ENCODE measurements at places on chromosomes 7 and 10. TPM values are rescaled to one million over a fixed set of nuclear protein-coding genes. Genes with fewer than 3 reads are reported as not detected.

DNA sequence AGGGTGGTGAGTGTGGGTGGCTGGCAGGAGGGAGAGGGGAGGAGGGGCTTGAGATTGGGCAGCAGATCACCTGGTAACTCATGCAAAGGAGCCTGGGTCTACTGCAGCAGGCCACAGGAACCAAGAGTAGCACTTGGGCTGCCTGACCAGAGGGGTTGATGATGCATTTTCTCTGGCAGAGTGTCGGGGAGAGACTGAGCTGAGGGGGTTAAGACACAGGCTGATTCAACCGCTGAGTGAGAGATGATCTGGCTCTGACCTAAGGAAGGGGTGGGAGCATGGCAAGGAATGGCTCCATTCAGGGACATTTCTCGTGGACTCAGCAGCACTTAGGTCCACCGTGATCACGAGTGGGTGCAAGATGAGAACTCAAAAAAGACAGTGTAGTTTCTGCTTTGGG lies 115.5 kb upstream of the STK17A start:
- peak; percentile 17 for DNase-seq

The DMTF1 gene
- 47.0 TPM for total RNA-seq

- DNase-seq: no peak
These were observed 326.0 kb downstream of the RPS24 start for GRCh38 chr10:78359640-78360091.

The FBH1 gene
- total RNA-seq: 79.0 TPM

DNA sequence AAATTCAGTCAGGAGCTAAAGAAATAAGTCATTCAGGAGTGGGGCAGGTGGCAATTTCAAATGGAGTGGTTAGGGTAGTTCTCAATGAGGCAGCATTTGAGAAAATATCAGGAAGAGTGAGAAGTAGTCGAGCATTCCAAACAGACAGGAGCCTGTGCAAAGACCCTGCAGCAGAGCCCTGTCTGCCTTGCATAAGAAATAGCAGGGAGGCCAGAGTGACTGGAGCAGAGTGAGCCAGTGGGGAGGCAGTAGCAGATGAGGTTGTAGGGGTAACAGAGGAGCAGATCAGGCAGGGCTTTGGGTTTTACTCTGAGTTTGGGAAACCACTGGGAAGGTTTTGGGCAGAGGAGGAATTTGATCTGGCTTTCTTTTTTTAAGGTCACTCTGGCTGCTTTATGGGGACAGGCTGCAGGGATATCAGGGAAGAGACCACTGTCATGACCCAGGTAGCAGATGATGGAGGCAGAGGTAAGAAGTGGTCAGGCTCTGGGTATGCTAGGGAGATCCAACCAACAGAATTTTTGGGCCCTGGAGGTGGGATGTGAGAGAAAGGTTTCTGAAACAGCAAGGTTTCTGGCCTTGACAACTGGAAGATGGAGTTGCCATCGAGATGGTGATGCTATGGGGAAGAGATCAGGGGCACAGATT lies 1.3 kb upstream of the BLVRA start:
- no peak for DNase-seq

GRCh38 chr10:38072552-38072951 lies 21.6 kb upstream of the ZNF37A start:
- no peak for DNase-seq

- peak; percentile 94 for DNase-seq
These were observed 25.0 kb upstream of the FZD1 start for GRCh38 chr7:91239171-91239604.
